ENCODE measurements at places on chromosomes 16 and 17.

DNA sequence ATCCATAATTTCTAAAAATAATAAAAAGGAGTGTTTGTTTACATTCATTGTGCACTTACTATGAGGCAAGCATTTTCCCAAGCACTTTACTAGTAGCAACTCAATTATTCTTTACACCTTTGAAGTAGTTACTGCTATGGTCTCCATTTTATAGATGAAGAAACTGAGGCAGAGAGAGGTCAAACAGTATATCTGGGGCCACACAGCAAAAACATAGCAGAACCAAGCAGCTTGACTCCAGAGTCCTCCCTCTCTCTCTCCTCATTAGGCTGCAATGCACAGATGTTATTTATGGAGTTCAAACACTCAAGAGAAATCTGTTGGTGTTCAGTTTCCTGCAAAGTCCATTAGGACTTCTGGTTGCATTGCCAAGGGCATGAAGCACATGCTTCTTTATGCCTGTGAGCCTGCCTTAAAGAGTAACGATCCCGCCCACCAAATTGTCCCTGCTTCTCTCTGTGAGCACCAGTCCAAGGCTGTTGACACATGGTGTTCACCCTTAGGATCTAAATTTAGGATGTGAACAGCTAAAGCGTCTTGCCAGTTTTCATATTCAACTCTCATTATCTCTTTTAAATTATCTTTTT lies 44.0 kb downstream of the GPRC5B start:
- no peak for DNase-seq

DNA sequence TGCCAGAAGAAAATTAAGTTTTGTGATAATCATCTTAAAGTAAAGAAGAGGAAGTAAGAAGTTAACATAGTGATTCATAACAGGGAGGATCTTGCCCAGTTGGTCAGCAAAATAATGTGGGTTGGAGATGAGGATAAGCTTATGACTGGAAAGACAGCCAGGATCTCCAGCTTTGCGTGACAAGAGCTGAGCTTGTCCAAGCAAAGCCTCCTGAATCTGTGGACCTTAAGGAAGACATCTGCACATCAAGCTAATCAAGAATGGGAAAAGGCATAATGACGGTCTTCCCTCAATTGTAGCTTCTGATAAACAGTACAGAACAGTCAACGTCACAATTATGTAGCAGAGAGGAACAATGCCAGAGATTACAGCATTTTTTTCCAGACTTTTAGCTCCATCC lies 744.7 kb upstream of the GOT2 start:
- DNase-seq = no peak

- no peak for DNase-seq
These were observed 18.3 kb downstream of the ITGAX start for GRCh38 chr16:31373235-31373634.

DNA sequence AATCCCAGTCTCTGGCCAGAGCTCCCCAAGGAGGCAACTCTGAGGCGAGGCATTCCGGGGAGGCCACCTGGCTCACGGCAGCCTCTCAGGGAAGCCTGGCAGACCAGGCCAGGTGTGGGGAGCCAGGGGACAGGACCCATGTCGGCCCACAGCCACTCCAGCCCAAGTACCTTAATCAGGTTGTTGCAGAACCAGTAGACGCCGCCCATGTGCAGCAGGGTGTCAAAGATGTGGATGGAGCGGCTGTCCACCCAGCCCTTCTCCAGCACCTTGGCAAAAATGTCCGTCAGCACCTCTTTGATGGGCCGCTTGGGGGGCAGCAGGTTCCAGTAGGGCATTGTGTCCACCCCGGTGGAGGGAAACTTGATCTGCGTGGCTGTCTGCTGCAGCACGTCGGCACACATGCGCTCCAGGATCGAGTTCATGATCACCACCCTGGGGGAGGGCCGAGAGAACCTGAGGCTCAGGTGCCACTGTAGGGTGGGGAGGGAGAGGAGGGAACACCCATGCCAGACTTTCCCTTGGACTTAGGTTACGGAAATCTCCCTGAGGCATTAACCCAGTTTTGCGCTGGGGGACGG lies 7.8 kb downstream of the CSF3 start:
- no peak for DNase-seq

DNA sequence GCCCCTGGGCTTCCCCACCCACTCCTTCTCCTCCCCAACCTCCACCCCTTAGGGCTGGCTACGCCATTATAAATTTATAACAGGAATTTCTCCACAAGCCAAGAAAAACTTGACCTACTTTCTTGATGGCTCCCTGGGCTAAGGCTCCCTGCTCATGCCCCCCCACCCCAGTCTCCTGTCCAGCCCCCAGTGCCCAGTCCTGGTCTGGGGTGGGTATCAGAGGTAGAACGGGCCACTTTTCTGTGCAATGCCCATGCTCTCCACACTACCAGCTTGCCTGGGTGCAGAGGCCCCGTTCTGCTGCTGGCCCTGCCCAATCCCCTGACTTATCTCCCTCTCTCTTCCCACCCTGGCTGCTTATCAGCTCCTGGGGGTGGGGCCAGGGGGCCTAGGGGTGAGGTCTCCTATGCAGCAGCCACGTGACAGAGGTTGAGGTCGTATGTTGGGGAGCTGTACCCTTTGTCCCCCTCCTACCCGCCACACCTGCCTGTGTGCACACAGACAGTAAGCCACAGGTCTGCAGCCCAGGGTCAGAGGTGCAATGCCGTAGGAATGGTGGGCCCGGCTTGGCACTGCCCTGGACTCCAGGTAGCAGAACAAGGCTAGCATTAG lies 10.1 kb downstream of the THRA start:
- no peak for DNase-seq

GRCh38 chr16:54720259-54720658 lies 210.4 kb upstream of the IRX5 start:
- no peak for DNase-seq

DNA sequence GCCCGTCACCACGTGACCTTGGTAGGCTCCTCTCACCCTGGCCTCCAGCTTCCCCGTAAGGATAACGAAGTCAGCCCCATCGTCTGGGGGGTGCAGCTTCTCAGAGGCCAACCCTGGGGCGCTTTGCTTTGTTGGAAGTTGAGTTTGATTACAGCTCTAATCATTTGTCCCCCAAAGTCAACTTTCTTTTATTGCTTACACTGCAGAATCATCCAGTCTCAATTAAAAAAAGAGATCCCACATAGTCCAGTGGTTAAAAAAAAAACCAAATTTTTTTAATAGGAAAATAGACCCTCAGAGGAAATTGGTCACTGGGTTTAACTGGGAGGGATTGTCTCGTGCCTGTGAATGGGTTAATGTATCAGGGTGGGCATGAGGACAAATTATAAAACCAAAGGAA lies 7.8 kb upstream of the GPRC5C start:
- DNase-seq = no peak

- no peak for DNase-seq
These were observed 64.8 kb downstream of the KANSL1 start for GRCh38 chr17:46128453-46128852.

GRCh38 chr16:51458356-51459140 lies 307.5 kb upstream of the SALL1 start:
- DNase-seq = no peak

GRCh38 chr17:4520060-4520893 lies 21.6 kb downstream of the SPNS2 start:
- no peak for DNase-seq

DNA sequence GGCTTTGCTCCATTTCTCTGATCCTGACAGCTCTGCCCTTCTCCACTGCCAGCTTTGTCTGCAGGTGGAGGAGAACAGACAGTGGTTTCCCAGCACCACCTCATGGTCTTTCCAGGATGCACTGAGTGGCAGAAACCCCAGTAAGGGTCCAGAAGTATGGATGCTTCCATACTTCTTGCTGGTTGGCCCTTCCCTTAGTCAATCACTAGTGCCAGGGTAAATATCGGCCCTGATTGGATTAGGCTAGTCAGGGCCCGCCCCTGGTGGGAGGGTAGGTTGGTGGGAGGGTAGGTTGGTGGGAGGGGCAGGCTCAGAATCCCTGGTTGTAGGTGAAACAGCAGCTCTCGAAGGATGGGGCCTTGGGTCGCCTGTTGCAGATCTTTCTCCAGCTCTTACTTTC lies 10.2 kb downstream of the RNF213 start:
- DNase-seq = no peak

GRCh38 chr17:62562656-62563055 lies 64.8 kb upstream of the MRC2 start:
- DNase-seq = no peak

DNA sequence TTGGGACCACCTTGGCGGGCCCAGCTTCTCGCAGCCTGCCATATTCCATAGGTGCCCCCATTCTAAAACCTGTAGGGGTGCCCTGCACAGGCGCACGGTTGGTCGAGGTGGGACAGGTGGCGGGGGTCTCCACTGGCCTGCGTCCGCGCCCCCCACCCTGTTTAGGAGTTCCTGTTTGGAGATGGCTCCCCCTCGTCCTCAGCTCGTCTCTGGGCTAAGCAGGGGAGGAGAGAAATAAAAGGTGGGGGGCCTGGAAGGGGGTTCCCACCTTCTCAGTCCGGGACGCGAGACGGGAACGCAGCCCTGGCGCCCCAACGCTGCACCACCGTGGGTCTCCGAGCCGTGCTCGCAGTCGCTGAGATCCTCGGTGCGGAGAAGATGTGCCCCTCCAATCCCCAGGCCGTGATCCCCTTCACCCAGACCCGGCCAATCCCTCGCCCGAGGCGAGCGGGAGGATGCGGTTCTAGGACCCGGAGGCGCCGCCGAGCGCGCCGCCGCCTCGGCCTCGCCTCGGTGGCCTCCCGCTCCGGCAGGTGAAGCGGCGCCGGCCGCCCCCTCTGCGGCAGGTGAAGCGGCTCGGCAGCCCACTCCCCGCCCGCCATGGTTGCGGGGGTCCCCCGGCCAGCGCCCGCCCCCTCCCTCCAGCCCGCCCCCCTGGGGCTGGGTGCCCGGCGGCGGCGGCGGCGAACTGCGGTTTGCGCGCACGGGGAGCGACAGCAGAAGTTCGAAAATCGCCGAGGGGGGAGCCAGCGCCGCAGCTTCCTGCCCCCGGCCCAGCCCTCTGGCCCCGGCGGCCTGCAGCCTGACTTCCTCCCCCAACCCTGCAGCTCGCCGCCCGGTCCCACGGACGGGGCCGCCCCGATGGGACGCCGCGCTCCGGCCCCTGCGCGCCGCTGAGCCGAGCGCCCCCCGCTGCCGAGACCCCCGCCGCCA lies at the start of gene FMNL1:
TSS of gene FMNL1 (plus strand) at position 805 of the 933 bp plus-strand sequence. CDS start 240 bp downstream, outside the sequence.
- DNase-seq = no peak

DNA sequence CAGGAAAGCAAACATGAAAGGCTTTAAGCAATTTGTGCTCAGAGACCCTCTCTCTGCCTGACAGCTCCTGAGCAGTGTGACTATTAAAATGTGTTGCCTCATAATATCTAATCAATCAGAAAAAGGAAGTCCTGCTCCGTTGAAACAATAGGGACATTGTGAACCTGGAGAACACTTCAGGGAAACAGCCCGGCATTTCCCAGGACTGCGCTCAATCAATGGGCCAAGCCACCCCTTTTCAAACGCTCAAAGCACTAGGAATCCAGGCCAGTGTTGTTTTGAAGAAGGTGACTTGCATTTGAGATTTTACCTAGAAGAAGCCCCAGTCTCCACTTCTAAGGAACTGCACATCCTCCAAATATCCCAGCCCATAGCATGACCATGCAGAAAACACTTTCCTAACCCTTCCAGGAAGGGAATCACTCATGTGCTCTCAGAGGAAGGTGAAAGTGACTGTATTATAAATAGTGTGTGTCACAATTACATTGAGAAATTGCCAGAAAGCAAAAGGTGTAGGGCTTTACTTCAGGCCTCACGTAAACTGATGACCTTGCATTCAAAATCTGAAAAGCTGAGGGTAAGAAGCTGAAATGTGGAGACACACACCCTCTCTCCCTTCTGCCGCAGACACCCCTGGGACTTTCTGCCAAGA lies 19.4 kb downstream of the CDRT4 start:
- DNase-seq = no peak

- DNase-seq = no peak
These were observed 30.7 kb downstream of the KNOP1 start for GRCh38 chr16:19687279-19687678.

GRCh38 chr17:37888881-37889280 lies 35.3 kb upstream of the TBC1D3K start:
- DNase-seq = no peak

- DNase-seq = no peak
These were observed 23.9 kb downstream of the PIEZO1 start for GRCh38 chr16:88761143-88761534.

DNA sequence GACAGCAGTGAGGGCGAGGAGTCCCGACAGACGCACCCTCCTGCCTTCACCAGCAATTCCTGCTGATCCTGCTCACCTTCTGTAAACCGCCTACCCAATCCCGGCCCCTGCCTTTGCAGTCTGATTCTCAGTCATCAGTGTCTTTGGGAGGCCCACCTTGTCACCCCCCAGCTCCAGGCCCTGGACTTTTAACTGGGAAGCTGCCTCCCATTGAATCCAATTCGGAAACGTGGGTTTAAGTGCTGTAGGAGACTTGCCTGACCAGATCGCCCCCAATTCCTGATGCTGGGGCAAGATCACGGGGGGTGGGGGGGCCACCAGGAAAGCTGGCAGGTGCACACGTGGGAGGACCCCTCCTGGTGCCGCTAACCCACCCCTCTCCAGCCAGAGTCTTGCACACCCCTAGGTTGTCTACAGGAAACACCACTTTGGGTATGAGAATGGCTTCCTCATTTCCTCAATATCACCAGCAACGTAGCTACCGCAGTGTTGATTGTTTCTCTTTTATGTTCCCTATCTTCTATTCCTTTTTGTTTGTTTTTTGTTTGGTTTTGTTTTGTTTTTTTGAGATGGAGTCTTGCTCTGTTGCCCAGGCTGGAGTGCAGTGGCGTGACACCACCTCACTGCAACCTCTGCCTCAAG lies 46.6 kb upstream of the CMIP start:
- no peak for DNase-seq

DNA sequence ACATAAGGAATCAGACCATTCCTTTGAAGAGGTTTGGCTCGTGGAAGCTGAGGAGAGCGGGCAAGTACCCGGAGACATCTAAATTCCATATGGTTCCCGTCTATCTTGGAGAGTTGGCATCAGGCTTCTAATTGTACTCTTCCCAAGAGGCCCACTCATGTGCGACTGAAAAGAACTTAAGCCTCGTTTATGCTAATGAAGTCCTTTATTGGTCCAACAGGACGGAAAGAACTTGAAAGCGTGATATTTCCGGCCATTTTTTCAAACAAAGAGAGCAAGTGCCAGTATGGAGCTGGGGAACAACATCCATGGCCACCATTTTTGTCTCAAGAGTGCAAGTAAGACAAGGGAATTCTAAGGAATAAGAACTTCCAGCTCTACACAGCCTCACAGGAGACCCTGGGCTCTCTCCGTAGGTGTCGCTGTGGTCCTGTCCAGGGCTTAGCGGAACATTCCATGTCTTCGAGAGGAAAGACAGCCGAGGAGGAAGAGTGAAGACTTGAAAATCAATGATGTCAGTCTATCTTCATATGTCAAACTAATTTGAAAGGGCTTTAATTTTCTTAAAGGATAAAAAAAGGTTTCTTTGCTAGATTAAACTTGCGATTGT lies 566.0 kb upstream of the PSMD7 start:
- DNase-seq = no peak

All from epithelial cell of proximal tubule (primary cell).